Stimulated activated naive CD4-positive, alpha-beta T cell (primary cell): ENCODE measurements at places on chromosomes 3 and 15.

- no peak for DNase-seq
These were observed 733.7 kb upstream of the CFAP20DC start for GRCh38 chr3:59783468-59783988.

- DNase-seq: no peak
These were observed 7.8 kb downstream of the DNASE1L3 start for GRCh38 chr3:58202917-58203360.

- DNase-seq: no peak
These were observed 27.3 kb upstream of the ST3GAL6 start for GRCh38 chr3:98735761-98736269.

DNA sequence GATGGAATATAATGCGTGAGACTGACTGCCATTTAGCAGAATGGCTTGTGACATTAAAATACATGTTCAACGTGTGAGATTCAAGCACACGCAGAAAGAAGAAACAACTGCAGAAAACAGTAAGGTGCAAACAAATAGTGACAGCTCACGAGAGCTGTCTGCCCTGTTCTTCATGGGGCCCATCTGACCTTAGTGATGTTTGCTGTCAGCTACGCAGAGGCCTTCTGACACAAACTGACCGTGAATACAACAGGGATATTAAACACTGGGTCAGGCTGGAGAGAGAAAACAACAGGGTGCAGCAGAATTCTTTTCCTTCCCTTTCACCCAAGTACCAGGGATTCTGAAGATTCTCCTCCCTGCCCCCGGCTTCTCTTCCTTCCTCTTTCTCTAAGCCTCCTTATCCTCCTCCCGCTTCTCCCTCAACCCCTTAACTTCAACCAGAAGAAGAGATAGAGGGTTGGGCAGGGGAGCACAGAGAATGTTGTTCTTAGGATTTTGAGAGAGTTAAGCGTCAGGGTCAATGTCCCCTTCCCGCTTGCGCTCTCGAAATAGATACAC, 2.1 kb downstream of the TNFAIP8L3 start:
- no peak for DNase-seq

DNA sequence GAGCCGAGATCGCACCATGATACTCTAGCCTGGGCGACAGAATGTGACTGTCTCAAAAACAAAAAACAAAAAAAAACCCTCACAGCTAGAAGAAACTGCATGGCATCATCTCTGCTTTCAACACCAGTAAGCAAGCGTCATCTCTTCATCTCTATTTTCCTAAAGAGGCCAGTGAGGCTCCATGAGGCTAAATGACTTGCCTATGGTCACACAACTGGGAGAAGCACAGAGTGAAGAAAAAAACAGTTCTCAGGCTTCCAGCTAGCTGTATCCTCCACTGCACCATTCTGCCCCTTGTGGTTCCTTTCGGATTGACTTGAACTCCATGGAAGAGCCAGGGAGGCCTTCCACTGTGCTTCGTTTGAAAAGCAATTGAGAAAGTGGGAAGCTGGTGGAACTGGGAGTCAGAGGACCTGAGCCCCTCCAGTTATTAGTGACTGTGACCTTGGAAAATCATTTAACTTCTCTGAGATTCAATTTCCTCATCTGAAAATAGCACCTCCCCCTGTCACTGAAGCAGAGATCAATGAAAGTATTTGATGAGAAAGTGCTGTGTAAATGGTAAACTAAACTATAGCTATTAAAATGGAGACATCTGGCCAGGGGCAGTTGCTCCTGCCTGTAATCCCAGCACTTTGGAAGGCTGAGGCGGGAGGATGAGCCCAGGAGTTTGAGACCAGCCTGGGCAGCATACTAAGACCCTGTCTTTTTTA, 32.1 kb upstream of the DENND4A start:
- DNase-seq: peak; percentile 5

GRCh38 chr3:100057716-100058575, 56.4 kb downstream of the FILIP1L start:
- no peak for DNase-seq

DNA sequence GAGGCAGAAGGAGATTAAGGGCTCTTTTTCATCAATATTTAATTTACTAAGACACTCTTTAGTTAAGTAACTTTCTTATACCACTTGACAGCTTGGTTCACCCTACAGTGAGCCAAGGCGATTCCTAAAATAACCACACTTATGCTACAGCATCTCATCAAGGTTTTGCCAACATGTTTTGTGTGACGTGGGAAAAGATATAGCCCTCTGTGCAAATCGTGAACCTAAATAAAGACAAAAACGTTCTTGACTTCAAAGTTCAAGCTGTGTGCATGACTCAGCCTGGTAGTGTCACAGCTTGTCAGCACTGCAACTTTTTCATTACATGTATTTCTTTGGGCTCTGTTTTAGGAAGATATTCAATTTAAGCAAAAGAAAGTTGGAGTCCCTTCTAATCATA, 297.0 kb upstream of the EPHA3 start:
- no peak for DNase-seq

DNA sequence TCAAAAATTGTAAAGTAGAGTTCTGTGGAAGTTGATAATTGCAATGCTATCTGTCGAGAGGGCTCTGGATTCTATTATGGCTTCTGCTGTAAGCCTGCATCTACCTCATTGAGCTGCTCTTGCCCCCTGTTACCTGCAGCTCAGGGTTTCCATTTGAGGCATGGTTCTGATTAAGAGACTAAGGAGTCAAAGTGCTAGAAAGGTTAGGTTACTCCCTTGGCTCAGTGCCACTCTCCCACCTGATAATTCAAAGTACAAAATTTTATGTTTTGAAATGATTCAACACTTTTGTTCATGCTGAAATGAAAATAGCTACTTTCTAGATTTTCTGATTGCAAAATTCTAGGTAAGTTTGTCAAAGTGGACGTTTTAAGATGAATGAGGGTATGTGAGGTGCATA, 220.5 kb upstream of the SATB1 start:
- DNase-seq: no peak

GRCh38 chr3:59386165-59386564, 336.3 kb upstream of the CFAP20DC start:
- no peak for DNase-seq

GRCh38 chr15:40714144-40714543, 19.2 kb downstream of the RAD51 start:
- no peak for DNase-seq

DNA sequence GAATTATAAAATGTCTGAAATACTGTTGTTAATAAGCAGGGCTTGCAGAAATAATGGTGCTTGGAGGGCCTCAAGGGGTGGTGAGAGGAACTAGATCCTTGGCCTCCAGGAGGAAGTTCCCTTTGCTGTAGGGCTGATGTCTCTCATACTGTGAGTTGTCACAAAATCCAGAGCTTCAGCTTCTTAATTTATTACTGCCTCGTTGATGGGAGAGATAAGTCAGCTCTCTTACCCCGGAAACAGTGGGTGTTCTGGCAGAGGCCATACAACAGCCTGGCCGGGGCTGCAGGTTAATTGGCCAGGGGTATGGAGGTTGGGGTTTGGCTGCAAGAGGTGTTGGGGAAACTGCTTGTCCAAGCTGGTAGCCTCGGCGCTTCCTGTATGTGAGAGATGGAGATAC, 15.5 kb downstream of the MAPKAPK3 start:
- DNase-seq: no peak

- no peak for DNase-seq
These were observed 51.7 kb downstream of the SEMA5B start for GRCh38 chr3:122975924-122976293.

- DNase-seq: no peak
These were observed 61.5 kb downstream of the ASB7 start for GRCh38 chr15:100663915-100664281.

- DNase-seq: no peak
These were observed 103.7 kb downstream of the MEX3B start for GRCh38 chr15:81942157-81942556.

- DNase-seq: no peak
These were observed 55.2 kb downstream of the PPM1L start for GRCh38 chr3:160811237-160811548.

GRCh38 chr3:107446706-107447105, 69.5 kb downstream of the CCDC54 start:
- DNase-seq: no peak

- no peak for DNase-seq
These were observed 6.8 kb downstream of the PCSK6 start for GRCh38 chr15:101482526-101483371.

- no peak for DNase-seq
These were observed 312.4 kb upstream of the KCNMB2 start for GRCh38 chr3:178223876-178224275.

- DNase-seq: no peak
These were observed 7.6 kb downstream of the AGTR1 start for GRCh38 chr3:148705314-148705713.

DNA sequence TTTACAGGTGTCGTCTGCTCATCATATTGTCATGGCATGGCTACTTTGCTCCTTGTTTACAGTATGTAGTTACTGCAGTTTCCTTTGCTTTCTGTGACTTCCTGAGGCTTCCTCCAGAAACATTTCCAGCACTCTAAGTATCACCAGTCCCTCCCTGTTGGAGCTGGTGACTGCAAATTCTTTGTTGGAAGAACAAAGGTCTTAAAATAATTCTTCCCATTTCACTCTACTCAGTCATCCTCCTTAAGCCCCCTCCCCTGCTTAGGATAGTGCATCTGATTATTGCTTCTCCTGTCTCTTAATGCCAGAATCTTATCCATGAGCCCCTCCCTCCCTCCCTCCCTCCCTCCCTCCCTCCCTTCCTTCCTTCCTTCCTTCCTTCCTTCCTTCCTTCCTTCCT, 72.0 kb downstream of the C3orf38 start:
- DNase-seq: no peak

GRCh38 chr15:58213587-58214338, 75.6 kb downstream of the AQP9 start:
- DNase-seq: no peak

- DNase-seq: no peak
These were observed 490.4 kb upstream of the CFAP20DC start for GRCh38 chr3:59540241-59540640.

GRCh38 chr15:42042602-42043400, 22.0 kb upstream of the PLA2G4E start:
- DNase-seq: no peak

DNA sequence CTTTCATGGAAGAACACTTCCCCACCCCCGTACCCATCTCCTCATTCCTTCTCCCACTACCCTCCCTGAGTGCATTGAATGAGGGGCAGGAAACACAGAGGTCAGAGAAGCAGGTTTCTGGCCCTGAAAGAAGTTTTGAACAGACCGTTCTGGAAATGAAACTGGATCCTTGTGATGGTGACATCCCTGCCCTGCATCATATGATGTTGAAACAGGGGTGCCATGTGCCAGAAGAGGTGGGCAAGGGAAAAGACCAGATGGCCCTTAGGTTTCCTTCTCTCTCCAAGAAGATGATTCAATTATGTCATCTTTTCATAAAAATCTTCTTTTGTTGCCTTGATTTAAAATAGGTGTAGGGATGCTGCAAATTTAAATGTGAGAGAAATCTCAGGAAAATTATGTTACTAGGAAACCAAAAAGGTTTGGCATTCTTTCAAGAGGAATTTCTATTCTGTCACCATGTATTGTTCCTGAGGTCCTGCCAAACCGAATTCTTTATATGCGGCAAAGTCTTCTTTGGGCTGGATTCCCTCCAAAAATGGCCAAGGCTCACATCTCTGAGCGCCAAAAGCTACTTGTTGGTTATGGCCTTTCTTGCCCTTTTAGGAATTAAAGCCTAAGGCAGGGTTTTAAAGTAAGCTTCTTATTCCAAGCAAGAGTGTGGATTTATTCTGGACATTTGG, 19.9 kb upstream of the TNFAIP8L3 start:
- no peak for DNase-seq

DNA sequence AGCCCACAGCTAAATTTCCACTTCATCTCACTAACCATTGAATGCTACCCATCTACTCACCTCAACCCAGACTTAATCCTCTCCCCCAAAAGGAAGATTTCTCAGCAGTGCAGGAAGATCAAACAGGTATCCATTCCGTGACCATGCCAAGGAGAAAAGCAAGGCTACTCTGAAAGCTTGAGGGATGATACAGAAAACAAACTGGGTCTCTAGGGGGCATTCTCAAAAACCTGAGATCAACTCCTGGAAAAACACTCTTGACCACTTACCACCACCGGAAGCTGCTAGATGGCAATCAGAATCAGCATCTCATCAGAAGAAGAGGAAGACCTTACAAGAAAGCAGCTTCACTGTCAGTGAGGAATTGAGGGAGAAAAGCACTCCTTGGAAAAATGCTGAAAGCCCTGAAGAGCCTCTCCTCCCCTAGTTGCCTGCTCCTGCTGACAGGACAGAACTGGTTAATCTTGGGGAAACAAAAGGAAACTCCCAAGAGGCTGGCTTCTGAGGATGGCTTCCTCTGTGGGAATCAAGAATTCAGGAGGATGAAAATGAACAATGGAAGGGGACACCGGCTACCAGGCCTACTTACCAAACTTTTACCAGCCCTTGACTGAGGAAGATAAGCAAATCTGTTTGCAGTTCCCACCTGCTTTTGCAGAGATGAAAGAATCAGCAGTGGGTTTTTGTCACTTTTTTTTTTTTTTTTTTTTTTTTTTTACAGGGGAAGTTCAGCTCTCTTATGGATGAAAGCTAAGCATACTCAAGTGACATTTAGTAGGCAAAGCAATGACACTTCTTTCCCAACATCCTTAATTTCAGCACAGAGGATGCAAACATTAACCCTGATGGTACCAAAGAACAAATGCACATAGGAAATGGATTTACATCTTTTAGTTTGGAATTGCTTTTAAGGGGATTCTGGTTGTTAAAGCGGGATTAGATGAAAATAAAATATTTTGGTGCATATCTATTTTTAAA, at the start of gene ATP8B4:
Gene ATP8B4, minus strand, starts transcription at position 171 of the 978 bp plus-strand sequence. CDS start 12,267 bp downstream, outside the sequence.
- DNase-seq: no peak

GRCh38 chr15:100988857-100989256, 69.7 kb downstream of the LRRK1 start:
- DNase-seq: no peak

DNA sequence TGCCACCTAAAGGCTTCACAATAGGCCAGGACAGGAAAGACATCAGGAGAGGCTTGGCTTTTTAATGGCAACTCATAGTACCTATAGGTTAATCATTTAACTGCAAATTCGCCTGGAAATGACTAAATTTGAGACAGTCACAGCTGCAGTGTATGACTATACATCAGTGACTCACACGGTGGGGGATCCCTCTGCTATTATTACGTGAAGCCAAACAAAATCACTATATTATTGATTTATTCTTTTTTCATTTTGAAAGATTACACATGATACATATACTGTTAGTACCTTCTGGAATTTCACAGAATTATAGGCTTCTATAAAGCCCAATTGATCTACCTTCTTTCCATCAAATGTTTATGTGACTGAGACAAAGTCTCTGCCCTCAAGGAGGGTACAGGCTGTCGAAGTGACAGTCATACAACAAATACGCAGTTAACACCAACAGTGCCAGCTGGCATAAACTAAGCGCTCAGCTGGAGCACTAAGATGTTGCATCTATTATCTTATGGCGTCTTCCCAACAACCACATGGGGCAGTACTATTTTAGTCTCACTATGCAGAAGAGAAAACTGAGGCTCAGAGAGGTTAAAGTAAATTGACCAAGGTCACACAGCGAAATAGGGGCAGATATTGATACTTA, 82.0 kb upstream of the LMOD3 start:
- no peak for DNase-seq

DNA sequence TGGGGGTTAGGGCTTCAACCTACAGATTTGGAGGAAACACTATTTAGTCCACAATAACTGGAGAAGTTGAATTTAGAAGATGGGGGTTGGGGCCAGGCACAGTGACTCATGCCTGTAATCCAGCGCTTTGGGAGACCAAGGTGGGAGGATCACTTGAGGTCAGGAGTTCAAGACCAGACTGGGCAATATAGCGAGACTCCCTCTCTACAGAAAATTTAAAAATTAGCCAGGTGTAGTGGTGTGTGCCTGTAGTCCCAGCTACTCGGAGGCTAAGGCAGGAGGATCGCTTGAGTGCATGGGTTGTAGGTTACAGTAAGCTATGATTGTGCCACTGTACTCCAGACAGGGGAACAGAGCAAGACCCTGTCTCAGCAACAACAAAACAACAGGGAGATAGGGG, 5.0 kb upstream of the DYNLT2B start:
- no peak for DNase-seq
